Activated CD8-positive, alpha-beta memory T cell treated with anti-CD3 and anti-CD28 coated beads, Interleukin-2, amount 50 U/mL, for 4 hours (primary cell): ENCODE measurements at places on chromosomes 12 and 14.

DNA sequence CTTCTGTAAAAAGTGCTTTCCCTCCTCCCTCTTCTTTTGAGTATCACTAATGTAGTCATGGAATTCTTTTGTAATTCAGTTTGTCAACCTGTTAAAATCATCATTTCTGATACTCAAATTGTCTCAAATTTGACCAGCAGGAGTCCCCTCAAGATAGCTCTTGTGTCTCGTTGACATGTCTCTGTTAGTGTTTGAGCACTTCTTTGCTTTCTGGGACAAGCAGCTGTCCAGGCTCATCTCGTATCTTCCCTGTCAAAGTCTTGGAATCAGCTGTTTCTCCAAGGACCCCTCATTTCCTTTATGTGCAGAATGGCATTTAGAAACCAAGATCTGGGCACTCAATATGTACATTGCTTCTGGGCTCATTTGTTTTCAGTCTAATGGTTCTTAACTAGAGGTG lies 10.7 kb downstream of the CIPC start:
- DNase-seq, result no peak

- no peak for DNase-seq
Observed at GRCh38 chr14:87109271-87109670, 883.7 kb downstream of the GALC start.

DNA sequence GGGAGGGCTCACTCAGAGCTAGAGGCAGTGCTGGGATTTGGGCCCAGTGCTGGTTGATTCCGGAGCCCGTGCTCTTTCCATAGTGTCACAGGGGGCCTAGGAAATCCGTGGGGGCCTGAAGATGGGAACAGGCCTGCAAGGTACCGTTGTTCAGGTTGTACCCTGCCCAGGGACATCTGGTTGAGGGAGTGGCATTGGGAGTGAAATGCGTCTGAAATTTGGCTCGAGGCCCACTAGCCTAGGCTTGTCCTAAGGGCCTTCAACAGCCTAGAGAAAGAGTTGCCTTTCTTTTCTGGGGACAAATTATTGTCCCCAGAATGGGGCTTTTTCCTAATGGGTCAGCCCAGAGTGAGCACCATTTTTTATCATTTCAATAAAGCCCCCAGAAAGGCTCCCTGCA lies 26.4 kb upstream of the FAM222A start:
- no peak for DNase-seq

GRCh38 chr14:83463500-83464098 lies 1929.9 kb upstream of the SEL1L start:
- no peak for DNase-seq

DNA sequence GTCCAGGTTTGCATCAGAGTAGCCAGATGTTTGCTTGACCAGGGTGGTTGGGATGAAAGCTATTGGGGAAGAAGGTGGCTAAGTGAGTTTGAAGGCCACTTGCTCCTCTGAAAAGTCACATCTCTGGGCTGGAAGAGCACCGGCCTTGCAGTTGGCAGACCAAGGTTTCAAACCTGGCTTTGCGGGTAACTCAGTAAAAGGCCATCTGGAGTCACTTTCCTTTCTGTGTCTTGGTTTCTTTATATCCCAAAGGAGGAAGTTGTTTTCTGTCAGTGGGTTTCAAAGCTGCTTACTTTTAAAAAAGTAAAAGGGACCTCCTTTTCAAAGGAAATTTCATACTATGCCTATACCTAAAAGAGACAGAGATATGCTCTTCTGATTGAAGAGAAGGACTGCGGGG lies 26.2 kb upstream of the CMA1 start:
- DNase-seq, result no peak

DNA sequence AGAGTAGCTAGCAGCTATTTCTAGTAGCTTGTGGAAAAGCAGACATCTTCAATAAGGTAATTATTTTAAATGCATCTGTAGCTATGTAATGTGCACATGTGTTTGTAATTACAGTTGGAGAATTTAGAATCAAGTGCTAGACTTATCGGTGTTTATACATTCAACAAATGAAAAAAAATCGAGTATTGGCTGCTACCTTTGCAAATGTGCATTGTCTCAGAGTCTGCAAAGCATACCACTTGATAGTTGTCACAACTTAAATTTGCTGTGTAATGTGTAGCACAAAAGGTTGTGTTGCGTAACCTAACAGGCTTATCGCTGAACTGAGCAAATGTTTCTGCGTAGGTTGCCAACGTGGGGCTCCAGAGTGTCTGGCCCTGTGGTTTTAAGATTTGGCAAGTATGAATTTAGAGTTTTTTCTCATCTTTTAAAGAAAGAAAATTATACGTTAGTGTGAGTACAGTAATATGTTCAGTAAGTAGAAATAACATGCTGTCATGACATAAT lies 44.3 kb downstream of the TMTC2 start:
- DNase-seq, result no peak

GRCh38 chr14:88289996-88290395 lies 33.1 kb downstream of the KCNK10 start:
- DNase-seq, result no peak

DNA sequence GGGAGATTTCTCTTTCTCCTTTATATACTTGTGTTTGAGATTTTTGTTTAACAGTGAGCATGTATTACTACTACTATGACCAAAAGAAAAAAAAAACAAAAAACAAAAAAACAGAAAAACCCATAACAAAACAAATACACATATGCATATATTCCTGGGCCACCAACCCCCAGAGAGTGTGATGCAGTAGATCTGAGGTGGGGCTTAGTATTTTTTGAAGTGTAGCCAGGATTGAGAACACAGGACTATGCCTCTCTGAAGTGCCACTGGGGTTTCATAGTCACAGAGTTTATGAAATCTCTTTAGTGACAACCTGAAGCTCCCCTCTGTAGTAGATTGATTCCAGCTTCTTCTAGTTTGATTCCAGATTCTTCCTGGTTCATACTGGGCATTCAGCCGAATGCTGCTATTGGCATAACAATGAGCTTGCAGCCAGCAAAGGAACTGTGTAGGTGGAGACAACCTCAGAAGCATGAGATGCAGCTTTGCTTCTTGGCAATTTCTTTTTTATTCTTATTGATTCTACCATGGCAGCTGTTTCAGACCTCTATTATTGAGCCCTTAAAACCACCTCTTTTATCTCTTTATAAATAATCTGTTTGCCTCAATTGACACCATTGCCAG lies 15.5 kb upstream of the ANO4 start:
- no peak for DNase-seq

- DNase-seq, result no peak
Observed at GRCh38 chr14:96574171-96574632, 72.0 kb downstream of the PAPOLA start.

DNA sequence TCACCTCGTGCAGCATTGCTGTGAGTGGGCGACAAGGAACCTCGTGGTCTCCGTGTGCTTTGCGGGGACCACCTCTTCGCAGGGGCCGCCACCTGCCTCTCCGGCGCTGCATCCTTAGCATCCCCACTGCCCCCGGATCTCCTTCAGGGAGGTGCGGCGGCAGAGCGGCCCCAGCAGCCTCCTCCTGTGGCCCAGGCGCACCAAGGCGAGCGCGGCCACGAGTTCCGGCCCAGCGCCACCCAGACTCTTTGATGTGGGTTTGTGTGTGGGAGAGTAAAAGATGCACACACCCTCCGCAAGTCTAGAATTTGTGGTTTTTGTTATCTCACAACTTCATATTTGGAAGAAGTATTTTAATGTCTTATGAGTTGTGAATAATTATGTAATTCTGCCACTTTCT lies 118.8 kb upstream of the DIO3 start:
- DNase-seq, result peak; percentile 60

- no peak for DNase-seq
Observed at GRCh38 chr12:62599854-62600437, 133.3 kb downstream of the MON2 start.

DNA sequence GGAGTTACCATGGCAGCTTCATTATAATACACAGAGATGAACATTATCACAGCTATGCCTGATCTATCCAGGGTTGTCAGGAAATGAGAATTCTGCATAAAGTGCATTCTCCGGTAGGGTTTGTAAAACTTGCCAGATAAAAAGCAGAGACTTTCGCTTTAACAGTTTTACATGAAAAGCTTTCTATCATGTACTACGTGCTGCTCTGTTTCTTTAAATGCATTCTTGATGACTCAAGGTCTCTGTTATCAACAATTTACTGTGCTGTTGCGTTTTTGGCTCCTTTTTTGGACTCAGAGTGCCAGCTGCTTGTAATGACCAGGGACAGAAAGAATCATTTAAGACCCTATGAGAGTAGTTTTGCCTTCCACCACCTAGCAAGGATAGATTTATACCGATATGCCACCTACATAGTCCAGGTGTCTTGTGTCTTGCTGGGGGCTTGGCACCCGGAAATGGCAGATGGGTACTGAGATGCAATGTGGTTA lies 371.2 kb downstream of the BTG1 start:
- no peak for DNase-seq

DNA sequence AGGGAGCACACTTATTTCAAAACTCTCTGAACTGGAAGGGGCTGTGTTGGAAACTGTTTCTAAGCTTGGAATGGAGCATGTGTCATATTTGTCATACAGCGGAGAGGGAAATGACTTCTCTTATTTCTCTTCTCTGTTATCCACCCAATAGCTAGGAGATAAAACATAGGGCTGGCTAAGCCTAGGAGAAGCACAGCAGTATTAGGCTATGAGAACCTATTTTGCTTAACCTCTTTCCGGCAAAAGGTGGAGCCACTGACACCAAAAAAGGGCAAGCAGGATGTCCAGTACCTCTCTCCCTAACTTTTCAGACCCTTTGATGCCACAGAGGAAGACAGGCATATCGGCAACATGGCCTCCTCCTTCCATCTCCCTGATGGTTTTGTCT lies 148.3 kb downstream of the CRADD start:
- no peak for DNase-seq

- no peak for DNase-seq
Observed at GRCh38 chr14:83707056-83707455, 1822.9 kb upstream of the FLRT2 start.

DNA sequence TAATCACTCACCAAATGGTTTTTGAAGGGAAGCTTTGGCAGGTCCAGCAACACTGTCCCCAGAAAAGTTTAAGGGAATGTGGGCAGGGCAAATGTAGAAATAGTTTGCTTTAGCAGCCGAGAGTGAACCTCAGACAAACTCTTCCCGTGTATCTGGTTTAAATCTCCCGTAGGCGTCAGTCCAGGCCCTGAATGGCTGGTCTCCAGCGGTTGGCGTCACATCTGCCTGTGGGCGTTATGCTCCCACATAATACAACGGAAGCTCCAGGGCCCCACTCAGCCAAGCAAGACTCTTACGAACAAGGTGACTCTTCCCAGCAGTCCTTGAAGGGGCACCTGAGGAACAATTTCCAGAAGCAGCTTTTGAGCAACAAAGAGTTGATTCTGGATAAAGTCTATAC lies 942 bp downstream of the ZC2HC1C start:
- DNase-seq, result no peak

DNA sequence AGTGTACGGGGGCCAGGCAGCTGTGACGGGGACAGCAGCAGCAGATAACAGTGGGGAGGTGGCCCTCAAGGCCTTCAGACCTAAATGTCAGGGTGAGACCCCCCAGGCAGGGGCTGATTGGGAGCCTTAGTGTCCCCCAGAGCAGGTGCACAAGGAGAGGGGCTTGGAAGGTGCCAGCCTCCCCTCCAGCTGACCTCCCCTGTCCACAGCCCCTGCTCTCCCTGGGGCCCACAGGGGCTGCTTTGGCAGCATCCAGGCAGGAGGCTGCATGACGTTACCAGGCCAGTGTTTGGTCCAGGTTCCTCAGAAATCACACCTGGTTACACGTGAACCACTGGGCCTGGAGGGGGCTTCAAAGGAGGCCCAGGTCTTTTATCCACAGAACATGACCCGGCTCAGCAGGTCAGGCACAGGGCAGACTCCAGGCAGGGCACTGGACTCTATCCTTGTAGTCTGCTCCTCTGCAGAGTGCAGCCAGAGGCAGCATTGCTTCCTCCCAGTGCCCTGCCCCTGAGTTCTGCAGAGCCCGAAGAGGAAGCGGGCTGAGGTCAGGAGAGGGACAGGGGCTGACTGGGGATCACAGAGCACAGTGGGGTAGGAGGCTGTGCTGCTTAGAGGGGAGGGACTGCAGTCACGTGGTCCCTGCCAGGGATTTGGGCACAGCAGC lies 2.6 kb upstream of the TRMT61A start:
- no peak for DNase-seq

GRCh38 chr12:125198652-125199051 lies 133.4 kb downstream of the AACS start:
- DNase-seq, result no peak

DNA sequence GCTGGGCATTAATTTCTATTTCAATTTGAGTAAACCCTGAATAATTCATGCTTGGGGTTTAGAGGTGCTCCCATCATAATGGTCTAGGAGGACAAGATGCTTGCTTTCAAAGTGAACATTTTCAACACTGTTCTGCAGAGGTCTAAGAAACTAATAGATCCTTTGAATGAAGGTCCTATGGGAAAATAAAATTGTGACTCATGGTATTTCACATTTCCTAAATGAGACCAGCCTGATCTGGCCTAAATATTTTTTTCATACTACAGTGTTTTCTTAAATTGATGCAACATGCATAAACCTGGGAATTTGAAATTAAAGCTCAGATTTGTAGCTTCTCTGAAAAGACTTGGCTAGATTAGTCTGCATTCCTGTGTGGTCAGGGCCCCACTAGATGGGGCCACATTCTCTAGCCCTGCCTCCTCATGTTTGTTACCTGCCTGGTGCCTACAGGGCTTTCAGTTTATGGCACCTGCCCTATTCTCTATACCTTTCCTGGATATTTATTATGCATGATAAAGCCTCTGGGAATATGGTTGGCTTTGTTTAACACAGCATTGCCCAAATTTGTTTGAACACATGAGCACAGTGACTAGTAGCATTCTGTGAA lies 112.7 kb downstream of the METTL25 start:
- DNase-seq, result no peak

- DNase-seq, result no peak
Observed at GRCh38 chr12:56816491-56816890, 53.4 kb downstream of the HSD17B6 start.

DNA sequence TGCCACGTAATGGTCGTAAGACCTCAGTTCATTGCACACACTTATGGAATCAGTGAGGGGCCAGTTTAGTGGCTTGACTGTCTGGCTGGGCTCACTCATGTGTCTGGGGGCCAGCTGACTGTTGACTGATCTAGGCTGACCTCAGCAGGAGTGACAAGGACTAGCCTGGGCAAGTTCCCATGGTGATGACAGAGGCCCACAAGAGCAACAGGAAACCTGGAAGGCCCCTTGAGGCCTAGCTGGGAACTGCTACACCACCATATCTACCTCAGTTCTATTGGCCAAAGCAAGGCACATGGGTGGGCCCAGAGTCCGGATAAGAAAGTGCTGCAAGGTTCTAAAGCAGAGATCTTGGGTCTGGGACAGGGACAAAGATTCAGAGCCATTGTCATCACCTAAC lies 21.3 kb upstream of the RFLNA start:
- DNase-seq, result no peak

DNA sequence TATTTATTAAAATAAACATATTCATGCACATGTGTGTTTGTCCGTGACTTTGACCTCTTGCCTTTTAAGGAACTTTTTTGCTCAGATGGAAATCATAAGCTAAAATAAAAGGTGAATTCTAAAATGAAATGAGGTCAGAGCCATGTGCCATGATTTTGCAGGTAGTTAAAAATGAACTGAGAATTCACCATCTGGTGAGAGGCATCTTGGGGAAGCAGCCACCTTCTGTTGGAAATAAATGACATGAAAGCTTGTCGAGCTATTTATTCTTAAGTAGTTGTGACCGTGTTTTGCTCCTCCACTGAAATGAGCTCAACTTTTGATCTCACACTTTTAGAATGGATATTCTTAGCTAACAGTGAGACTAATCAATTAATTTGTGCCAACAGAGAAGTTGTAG lies 56.8 kb upstream of the CNOT2 start:
- no peak for DNase-seq

- no peak for DNase-seq
Observed at GRCh38 chr14:42994051-42994736, 1387.5 kb downstream of the LRFN5 start.
